HT1080 (cell line): ENCODE measurements at places on chromosomes 3 and 15. TPM values are rescaled to one million over a fixed set of nuclear protein-coding genes. Genes with fewer than 3 reads are reported as not detected.

The GNL3 gene
- total RNA-seq = 138 and 161 TPM in 2 replicates

The ZKSCAN7 gene
- total RNA-seq = 0.10 and 0.33 TPM in 2 replicates

The DLL4 gene
- total RNA-seq = 0.20 and 0.31 TPM in 2 replicates

The AMT gene
- total RNA-seq = 0.58 and 1.0 TPM in 2 replicates

The NUTM1 gene
- not detected in 2 replicates for total RNA-seq

The GOLGA6L4 gene
- total RNA-seq = 0.03 and 0.29 TPM in 2 replicates

The C3orf49 gene
- 0.16 TPM in 1 of 2 replicates, not detected in the other for total RNA-seq

The SYNPR gene
- total RNA-seq = not detected in 2 replicates

The GRIP2 gene
- total RNA-seq = 0.07 TPM in 1 of 2 replicates, not detected in the other

The CA12 gene
- total RNA-seq = 13.9 and 15.0 TPM in 2 replicates

The ROPN1 gene
- 0.21 TPM in 1 of 2 replicates, not detected in the other for total RNA-seq

The LYSMD2 gene
- 16.5 and 19.3 TPM in 2 replicates for total RNA-seq

The SAMD7 gene
- total RNA-seq = not detected in 2 replicates

The VIPR1 gene
- not detected in 2 replicates for total RNA-seq

The ISL2 gene
- total RNA-seq = 0.57 and 2.2 TPM in 2 replicates

The EPB42 gene
- not detected in 2 replicates for total RNA-seq

The SLMAP gene
- 37.9 and 48.0 TPM in 2 replicates for total RNA-seq

The ATP2C1 gene
- 56.9 and 84.4 TPM in 2 replicates for total RNA-seq

The ERC2 gene
- total RNA-seq = 0.37 and 0.59 TPM in 2 replicates

The CHRNA5 gene
- total RNA-seq = 9.0 and 9.2 TPM in 2 replicates

The DOCK3 gene
- total RNA-seq = 1.4 TPM in 2 replicates

The SLC22A14 gene
- total RNA-seq = not detected in 2 replicates

The MUSTN1 gene
- 0.30 TPM in 1 of 2 replicates, not detected in the other for total RNA-seq

The DGKG gene
- 20.3 and 22.0 TPM in 2 replicates for total RNA-seq

The BRK1 gene
- 103 and 112 TPM in 2 replicates for total RNA-seq

The GNAT1 gene
- total RNA-seq = not detected in 2 replicates

The ACAP2 gene
- 36.5 and 47.5 TPM in 2 replicates for total RNA-seq

The ADAMTS17 gene
- 0.05 TPM in 1 of 2 replicates, not detected in the other for total RNA-seq

The TNNC1 gene
- total RNA-seq = 0.13 TPM in 1 of 2 replicates, not detected in the other

The PRR23E gene
- total RNA-seq = not detected in 2 replicates

The HESX1 gene
- 0.20 and 1.3 TPM in 2 replicates for total RNA-seq

The SLC12A6 gene
- 9.3 TPM in 2 replicates for total RNA-seq

The TIMP4 gene
- total RNA-seq = not detected in 2 replicates

The PGBD4 gene
- 2.9 and 3.0 TPM in 2 replicates for total RNA-seq
